NCI-H1436 treated with DMSO at 0.1 percent for 48 hours (cell line): ENCODE measurements at places on chromosomes 4 and X.

DNA sequence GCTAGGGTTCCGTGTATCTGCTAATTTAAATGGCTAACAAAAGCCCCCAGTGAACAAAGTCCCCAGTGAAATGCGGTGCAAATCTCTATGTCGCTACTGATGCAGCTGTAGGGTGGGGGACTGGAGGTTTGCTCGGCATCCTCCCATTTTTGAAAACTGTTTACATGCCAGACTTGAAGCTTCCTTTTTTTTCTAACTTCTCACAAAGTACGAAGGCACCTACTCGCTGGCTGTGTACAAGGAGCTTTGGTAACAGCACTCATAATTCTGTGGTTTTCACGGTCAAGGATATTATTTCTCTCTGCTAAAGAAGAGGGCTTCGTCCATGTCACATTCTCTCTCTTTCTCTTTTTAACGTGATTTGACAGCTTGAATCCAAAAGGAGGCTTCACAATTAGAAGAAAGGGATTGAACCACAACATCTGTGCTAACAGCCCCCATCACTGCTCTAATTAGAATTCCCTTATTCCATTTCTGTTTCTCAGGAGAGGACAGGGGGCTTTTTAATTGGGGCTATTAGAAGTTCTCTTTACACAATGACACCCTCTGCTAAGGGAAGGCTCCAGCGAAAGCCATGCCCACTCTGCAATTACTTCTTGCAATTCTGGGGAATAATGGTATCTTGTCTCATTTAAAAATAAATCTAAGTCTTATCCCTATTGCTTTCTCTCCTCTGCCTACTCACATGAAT is 46.7 kb downstream of the TMEM156 start:
- no peak for DNase-seq

DNA sequence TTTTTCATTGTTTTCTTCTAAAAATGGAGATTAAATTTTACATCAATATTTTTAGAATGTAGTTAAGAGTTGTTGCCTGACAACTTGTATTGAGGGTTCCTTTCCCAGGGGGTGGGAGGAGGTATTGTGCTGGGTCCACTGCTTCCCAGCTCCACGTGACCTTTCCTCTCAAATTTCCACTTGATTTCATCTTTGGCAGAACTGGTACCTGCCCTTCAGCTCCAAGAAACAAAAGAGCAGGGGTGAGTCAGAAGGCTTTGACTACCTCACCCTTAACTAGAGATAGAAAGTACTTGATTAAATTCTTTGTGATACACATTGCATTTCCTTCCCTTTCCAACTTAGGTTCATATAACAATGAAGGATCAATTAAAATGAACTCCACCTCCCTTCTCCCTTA is 19.7 kb downstream of the TRIM2 start:
- no peak for DNase-seq

- DNase-seq = no peak
Measured at GRCh38 chr4:189767941-189768340, 172.7 kb upstream of the FRG1 start.

- no peak for DNase-seq
Measured at GRCh38 chrX:7198499-7198898, 50.5 kb upstream of the PUDP start.

GRCh38 chr4:123568936-123569335 is 172.3 kb downstream of the SPRY1 start:
- DNase-seq = no peak

DNA sequence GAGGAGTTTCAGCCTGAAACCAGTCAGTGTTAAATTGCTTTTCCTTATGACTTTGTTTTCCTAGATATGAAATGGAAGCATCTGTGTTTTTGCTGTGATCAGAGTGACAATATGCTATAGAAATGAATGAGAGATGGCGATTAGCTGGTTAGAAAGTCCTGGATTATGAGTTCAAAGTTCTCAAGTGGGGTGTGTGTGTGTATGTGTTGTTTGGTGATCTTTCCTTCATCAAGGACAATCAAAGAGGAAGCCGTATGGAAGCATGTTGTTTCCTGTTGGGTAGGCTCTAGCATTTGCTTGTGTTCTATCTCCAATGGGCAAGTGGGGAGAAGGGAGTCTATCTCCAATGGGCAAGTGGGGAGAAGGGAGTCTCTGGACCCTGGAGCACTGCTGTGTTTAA is 64.0 kb upstream of the STX18 start:
- DNase-seq = no peak

- no peak for DNase-seq
Measured at GRCh38 chr4:42519803-42520417, 122.6 kb downstream of the SHISA3 start.

DNA sequence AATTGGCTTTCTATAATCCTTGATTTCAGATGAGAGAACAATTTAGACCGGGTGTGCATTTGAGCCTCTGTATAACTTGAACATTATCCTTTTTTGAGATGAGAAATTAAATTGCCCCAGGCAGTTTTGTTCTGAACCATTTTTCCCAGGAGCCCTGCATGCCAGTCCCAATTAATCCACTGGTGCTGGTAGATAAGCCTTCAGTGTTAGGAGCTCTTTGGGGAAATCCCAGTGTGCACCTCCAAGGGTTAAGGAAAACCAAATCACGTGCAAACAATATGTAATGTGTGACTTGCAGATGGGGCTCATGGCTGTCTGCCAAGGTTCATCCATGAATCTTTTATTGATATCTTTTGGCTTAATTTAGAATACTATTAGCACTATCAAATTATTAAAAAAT is 43.2 kb downstream of the KIT start:
- no peak for DNase-seq
